ENCODE measurements at places on chromosomes 1 and 21.

DNA sequence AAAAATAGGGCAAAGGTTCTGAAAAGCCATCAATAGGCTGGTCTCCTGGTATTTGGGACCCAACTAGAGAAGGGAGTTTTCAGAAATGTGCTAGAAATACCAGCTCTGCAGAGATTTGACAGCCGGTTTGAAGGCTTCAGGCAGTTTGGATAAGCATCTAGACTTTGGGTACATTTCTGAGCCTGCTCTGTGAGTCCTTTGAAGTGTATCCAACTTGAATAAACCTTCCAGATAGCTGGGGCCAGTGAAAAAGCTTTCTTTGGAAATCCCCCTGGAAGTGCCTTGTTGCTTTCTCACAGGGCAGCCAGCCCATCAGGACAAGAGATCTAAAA is 6.4 kb upstream of the PEF1 start:
- H3K27ac ChIP-seq, result peak overlapping the region; percentile 99
- H3K27me3 ChIP-seq, result no peaks in the 10 kb centered on the region
- H3K36me3 ChIP-seq, result no peaks in the 10 kb centered on the region
- no peak for DNase-seq

- H3K27ac ChIP-seq, result no peak overlapping the region
- no peak overlapping the region for H3K4me3 ChIP-seq
- DNase-seq, result no peak
These were observed 68.0 kb downstream of the ANGPTL1 start for GRCh38 chr1:178802873-178803272.

DNA sequence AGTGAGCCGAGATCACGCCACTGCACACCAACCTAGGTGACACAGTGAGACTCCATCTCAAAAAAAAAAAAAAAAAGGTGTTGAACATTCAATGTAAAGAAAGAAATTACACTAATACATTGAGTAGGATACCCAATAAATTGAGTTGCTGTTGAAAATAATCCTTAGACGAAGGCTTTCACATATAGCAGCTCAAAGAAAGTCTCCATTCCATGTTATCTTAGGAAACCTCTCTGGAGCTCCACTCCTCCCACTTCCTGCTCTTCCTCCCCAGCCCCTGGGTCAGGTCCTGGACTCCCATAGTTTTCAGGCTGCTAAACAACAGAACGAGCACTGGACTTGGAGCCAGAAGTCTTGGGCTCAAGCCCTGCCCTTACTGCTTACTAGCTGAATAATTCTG is 15.6 kb upstream of the CNR2 start:
- H3K4me1 ChIP-seq, result no peaks in the 10 kb centered on the region
- no peak overlapping the region for H3K4me3 ChIP-seq
- H3K27me3 ChIP-seq, result no peaks in the 10 kb centered on the region

DNA sequence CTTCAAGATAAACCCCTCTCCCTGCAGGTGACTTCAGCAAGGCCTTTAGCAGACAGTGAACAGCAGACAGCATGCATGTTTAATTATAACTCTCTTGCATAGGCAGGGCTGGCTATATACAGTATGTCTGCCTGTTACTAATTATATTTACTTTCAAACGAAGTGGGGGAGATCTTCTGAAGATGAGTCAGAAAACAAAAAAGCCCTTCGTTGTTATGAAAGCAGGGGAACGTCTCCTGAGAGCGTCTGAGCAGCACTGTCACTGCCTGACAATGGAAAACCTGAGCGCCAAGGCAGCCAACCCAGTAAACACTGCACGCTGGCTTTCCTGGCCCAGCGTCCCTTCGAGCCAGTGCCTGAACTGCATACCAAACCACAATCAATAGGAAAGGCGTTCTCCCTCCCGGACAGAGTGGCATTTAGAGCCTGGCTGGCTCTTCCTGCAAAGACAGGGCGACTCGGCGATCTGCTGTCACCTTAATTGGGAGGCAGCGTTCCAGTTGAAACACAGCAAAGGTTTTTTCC is 54.1 kb downstream of the TOMM20 start:
- peak overlapping the region; percentile 99 for H3K27ac ChIP-seq
- peak overlapping the region; percentile 51 for H3K4me3 ChIP-seq
- peaks cover 38% of the 10 kb centered on the region for H3K4me1 ChIP-seq

GRCh38 chr1:74368335-74368734 is 133.1 kb downstream of the TNNI3K start:
- no peaks in the 10 kb centered on the region for H3K27me3 ChIP-seq
- no peaks in the 10 kb centered on the region for H3K4me1 ChIP-seq
- no peak for DNase-seq
- no peak overlapping the region for H3K4me3 ChIP-seq
- no peaks in the 10 kb centered on the region for H3K36me3 ChIP-seq
- no peak overlapping the region for H3K27ac ChIP-seq

GRCh38 chr1:214640431-214641213 is 37.6 kb downstream of the CENPF start:
- no peak for DNase-seq
- no peak overlapping the region for H3K4me3 ChIP-seq
- no peaks in the 10 kb centered on the region for H3K36me3 ChIP-seq
- H3K27ac ChIP-seq, result no peak overlapping the region

- H3K4me3 ChIP-seq, result no peak overlapping the region
- H3K36me3 ChIP-seq, result no peaks in the 10 kb centered on the region
- no peaks in the 10 kb centered on the region for H3K27me3 ChIP-seq
- no peak overlapping the region for H3K27ac ChIP-seq
- no peaks in the 10 kb centered on the region for H3K4me1 ChIP-seq
These were observed 207.2 kb downstream of the PTGER3 start for GRCh38 chr1:70840260-70840953.

Data from breast epithelium (tissue), 4 donors.